Fibroblast of skin of left biceps (primary cell): ENCODE measurements at places on chromosomes 5 and 9.

GRCh38 chr5:74021126-74021525, 395.1 kb downstream of the ARHGEF28 start:
- no peak for DNase-seq

DNA sequence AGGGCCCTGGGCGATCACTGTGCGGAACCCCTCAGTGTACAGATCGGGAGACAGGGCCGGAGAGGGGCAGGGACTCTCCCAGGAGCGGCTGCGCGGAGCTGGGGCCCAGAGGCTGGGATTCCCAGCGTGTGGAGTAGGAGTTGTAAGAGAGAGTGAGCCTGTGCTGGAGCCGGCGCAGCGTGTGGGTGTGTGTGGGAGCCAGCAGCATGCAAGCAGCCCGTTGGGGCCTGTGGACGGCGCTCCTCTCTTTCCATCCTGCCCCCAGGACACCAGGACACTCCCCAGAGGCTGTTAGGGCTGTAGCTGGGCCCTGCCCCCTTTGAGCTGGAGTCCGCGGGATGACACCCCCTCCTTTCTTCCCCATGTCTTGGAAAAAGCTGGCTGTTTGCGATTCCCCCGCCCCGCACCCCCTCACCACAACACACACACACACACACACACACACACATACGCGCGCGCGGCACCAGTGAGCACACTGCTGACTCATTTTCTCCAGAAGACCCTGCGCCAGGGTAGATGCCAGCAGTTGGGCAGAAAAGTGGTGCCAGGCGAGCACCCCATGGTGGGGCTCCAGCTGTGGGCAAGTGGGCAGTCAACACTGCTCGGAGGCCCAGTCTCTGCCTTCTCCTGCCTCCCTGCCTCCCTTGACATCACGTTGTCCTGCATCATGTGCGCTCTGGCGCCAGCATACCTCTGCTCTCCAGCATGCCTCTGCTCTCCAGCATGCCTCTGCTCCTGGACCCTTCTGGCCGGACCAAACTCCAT, 1.5 kb downstream of the COL27A1 start:
- no peak for DNase-seq

DNA sequence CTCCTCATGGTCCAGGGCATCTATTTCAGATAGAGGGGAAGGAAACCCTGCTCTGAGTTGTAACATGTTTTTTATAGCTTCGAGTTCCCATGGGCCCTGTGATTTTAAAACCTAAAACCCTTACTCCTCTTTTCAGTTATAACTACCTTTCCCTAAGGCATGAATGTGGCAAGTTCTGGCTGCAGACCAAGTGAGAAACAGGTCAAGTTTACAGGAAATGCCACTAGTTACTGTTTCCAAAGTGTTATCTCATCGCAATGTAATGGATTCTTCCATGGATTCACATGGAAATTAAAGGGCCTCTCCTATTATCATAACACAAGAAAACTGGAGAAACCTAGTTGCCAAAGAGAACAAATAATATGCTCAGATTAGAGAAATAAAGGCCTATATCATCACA, 574.5 kb upstream of the GRAMD2B start:
- no peak for DNase-seq

- DNase-seq: no peak
Measured at GRCh38 chr5:10896016-10896415, 135.0 kb upstream of the DAP start.

DNA sequence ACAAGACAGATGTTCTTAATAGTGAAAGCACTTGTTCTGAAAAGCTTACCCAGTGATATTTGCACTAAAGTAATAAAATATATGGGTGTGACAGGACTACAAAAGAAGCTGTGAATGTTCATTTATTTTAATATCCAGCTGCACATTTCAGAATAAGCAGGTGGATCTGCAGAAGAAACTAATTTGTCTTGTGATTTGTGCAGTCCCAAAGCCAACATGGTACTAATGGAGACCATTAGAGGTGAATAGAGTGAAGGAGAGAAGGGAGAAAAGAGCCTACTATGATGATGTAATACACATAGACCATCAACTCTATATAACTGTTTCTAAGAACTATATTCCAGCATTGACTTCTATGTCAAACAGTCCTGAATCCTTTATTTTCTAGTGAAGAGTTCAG, 362.8 kb downstream of the ISL1 start:
- no peak for DNase-seq

DNA sequence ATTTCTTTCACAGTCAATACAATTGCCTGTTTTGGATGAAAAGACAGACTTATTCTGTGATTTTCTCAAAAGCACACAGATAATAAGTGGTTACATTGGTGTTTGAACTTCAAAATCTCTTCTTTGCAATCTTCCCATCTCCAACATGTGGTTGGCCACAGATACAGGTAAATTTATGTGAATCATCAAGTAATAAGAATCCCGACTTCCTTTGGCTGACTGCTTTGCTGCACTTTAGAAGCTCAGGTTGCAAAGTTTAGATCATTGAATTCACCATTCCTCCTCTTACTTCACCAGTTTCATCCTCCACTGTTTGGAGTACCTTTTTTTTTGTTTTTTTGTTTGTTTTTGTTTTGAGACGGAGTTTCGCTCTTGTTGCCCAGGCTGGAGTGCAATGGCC, 56.5 kb upstream of the ADRB2 start:
- no peak for DNase-seq

GRCh38 chr9:126233913-126234525, 92.6 kb upstream of the MVB12B start:
- no peak for DNase-seq

GRCh38 chr5:62719061-62719720, 140.6 kb downstream of the LRRC70 start:
- no peak for DNase-seq

GRCh38 chr5:98904780-98905179, 24.0 kb downstream of the CHD1 start:
- DNase-seq: no peak

DNA sequence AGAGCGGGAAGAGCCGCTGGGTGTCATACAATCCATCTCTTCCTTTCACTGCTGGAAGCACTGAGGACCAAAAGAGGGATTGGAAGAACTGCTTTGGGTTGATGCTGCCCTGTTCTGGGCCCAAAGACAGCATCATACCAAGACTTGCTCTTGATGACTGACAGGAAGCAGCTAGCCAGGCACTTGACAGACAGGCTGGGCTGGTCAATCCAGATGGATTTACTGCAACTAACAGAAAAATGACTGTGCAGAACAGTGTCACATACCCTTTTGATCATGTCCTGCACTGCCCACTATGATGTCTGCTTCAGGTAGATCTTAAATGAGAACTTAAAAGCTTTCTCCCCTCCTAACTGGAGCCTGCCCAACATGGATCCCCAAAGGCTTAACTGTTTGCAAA, 157.6 kb downstream of the CRB2 start:
- DNase-seq: no peak

- no peak for DNase-seq
Measured at GRCh38 chr5:14184082-14184481, 40.9 kb downstream of the TRIO start.

GRCh38 chr5:39072925-39073766, 1.1 kb downstream of the RICTOR start:
- DNase-seq: no peak

DNA sequence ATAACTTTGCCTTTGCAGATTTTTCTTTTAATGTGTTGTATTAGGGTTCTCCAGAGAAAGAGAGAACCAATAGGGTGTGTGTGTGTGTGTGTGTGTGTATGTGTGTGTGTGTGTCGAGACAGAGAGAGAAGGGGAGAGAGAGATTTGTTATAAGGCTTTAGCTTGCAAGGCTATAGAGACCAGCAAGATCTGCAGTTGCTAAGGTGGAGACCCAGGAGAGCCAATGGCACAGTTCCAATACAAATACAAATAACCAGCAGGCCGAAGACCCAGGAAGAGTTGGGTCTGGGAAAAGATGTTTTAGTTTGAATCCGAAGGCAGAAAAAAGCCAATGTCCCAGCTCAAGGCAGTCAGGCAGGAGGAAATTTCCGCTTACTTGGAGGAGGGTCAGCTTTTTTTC, 23.0 kb downstream of the TMOD1 start:
- DNase-seq: no peak

DNA sequence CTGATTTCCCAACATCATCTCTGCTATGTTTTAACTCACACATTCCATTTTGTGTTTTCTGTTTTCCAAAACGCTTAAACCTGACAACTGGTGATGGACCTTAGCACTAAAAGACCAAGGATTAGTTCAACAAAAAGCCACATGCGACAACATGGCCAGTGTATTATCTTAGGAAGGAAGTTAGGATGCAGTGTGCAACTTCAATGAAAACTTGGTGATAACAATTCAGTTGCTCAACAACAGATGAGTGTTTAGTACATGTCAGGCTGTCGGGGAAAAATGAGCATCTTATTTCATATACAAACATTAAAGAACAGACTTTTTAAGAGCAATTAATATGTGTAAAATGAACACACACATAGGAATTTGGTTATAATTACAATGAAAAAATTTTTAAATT, 780.0 kb downstream of the SEMA5A start:
- DNase-seq: no peak

DNA sequence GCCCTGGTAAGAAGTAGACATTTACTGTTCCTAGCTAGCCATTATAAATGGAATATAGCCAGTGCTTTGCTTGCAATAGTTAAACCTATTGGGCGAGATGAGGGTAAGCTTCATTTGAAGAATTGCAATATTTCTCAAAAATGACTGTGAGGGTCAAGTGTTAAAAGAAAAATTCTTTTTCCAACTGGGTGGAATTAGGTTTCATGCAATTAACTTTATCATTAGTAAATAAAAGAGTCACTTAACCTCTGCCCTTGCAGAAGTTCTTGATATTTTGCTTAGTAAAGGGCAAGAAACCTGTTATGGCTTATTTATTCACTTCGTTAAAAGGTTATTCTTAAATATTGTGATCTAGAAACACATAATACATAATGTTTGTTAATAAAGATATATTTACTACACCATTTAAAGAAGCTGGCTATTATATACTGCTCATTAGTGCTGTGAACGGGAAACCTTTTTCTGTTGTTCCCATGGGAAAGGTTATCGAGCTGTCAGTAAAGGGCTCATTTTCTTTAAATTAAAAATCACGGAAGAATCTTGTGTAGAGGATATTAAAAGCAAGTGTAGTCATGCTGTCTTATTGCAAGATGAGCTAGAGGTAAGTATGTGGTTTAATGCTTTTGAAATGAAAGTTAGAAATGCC, 370.5 kb downstream of the CSNK1G3 start:
- no peak for DNase-seq

- no peak for DNase-seq
Measured at GRCh38 chr5:77012601-77013000, 17.6 kb upstream of the AGGF1 start.

DNA sequence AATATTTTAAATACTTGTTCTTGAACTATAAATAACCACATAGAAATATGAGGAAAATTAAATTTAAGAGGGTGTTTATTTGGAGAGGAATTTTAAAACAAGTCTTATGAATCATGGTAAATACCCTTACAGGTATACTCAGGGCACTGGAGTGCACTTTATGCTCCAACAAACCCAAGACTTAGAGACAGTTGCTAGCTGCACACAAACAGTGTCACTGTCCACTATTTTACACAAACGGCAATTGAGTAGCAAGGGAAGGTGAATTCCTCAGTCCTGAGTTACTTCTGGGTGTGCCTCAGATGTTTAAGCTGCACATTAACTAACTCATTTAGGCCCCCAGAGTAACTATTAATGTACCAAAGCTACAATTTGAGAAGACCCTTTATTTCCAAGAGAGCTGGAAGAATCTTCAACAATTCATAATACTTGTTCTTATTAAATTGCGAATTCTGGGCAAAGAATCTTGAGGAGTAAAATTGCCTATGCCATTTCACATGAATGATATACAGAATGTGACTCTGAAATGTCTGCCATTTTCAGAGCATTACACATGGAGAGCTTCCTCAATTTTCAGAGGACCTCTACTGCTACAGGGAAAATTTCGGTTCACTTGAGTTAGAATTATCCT, 371.2 kb downstream of the PDE4D start:
- DNase-seq: no peak

DNA sequence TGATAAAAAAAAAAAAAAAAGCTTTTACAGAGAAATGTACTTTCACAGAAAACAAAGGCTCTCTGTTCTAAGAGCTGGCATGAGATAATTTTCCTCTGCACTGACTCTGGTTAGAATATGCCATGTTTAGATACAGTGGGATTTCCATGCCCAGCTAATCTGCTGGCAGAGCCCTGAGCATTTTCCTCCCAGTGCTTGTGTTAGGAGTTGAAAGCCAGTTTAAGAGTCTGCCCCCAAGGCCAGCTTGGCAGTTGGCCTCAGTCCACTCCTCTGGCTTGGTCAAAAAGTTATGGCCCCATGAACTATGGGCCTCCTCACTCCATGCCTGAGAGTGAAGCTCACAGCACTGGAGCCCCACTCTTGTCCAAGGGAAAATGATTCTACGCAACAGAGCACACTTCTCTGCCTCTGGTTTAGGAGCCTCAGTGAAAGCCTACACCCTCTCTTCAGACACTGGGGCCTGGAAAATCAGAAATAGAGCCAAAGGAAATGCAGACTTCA, 21.9 kb downstream of the MOCS2 start:
- no peak for DNase-seq

GRCh38 chr9:95724253-95724991, 151.1 kb upstream of the ERCC6L2 start:
- no peak for DNase-seq

- no peak for DNase-seq
Measured at GRCh38 chr9:102178811-102179210, 440.4 kb upstream of the GRIN3A start.

DNA sequence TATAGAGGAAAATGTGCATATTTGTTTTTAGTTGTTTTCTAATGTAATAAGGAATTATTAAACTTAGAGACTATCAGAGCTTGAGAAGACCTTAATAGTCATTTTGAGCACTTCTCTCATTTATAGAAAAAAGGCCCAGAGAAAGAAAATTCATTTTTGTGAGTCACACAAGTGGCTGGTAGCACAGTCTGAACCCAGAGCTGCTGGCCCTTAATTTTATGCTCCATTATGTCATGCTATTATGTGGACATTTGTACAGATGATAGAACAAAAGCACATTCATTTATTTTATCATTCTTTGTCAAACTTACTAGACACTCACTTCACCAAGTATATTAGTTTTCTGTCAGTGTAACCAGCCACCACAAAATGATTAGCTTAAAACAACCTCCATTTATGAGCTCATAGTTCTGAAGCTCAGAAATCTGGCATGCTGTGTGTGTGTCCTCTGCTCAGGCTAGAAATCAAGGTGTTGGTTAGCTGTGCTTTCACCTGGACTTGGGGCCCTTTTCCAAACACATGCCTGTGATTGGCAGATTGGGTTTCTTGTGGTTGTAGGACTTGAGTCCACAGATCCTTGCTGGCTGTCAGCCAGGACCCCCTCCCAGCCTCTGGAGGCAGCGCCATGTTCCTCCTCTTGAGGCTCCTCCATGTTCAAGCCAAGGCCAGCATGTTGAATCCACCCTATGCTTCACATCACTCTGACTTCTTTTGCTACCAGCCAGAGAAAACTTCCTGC, 188.9 kb downstream of the ARHGAP26 start:
- no peak for DNase-seq

DNA sequence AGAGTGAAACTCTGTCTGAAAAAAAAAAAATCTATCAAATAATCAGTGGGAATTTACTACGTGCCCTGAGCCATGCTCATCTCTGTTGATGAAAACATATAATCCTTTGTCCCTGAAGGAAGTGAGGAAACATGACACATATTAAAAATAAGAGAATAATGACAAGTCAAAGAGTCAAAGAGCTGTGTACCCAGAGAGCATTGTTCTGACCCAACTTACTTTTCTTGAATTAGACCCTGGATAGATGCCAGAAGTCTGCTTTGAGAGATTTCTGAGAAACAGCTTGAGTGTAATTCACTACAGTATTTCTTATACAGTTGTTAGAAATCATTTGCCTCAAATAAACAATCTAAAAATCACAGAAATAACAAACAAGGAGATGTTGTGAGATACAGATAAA, 490.0 kb upstream of the PIK3R1 start:
- DNase-seq: no peak

- no peak for DNase-seq
Measured at GRCh38 chr9:95211028-95211427, 106.5 kb downstream of the FANCC start.
